ENCODE measurements at places on chromosomes 7 and 10.

DNA sequence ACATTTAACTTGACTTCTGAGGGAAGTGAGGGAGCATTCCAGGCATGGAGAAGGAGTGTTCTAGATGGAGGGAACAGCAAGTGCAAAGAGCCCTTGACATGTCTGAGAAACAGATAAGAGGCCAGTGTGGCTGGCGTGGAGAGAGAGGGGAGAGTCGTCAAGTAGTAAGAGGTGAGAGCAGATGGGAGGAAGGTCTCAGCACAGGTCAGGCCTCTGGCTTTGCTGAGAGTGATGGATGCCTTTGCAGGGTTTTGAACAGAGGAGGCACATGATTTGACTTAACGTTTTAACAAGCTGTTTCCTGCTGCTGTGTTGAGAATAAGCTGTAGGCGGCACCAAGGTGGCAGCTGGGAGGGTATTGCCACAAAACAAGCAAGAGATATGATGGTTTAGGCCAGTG is 97.2 kb downstream of the KAT6B start:
- DNase-seq: no peak

- no peak for DNase-seq
Observed at GRCh38 chr10:51000976-51001375, 73.3 kb upstream of the PRKG1 start.

DNA sequence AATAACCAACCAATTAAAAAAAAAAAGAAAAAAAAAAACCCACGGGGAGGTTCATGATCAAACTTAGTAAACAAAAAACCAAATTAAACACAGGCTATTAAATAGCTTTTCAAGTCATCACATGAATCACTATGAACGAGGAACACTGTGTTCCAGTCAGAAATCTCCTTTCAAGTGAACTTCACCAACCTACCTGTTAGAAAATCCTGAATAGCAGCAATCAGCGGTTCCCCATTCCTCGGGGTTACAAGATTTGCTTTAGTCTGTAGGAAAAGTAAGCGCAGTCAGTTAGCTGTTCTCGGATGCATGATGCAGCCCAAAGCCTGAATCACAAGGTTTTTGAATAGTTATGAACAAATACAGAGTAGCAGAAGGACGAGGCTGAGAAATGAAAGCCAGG is 19.0 kb downstream of the POLR3A start:
- no peak for DNase-seq

DNA sequence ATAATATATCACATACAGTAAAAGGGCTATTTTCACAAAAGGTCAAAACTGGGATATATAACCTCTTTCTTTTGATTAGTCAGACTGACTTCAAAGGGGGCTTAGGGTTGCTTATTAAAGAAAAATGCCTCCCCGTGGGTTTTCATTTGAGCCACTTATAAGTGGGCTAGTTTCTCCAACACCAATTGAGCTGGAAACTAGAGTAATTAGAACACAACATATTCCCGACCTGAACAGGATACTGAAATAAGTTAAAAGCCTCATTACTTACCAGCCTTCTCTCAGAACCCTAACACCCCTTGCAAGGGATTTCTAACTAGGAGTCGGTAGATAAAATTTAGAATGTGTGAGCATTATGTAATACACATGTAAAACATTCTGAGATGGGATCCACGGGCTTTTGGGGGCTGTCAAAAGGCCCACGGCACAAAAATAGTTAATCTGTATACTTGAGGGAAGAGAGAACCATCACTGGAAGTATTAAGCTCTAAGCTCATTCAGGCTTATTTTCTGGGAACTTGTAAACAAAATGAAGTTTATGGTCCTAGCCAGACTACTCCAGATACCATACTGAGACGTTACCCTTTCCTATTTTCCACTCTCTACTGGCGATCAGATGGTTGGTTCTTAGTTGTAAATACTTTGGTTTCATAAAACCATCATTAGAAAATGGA is 29.3 kb upstream of the KMT2E start:
- no peak for DNase-seq
